Iris pigment epithelial cell (primary cell): ENCODE measurements at places on chromosomes 7 and 10.
A peak's percentile ranks its signal among the peaks of the same experiment; 100 is the strongest.

GRCh38 chr10:94496010-94496409 lies 49.6 kb upstream of the HELLS start:
- DNase-seq = peak; percentile 58

DNA sequence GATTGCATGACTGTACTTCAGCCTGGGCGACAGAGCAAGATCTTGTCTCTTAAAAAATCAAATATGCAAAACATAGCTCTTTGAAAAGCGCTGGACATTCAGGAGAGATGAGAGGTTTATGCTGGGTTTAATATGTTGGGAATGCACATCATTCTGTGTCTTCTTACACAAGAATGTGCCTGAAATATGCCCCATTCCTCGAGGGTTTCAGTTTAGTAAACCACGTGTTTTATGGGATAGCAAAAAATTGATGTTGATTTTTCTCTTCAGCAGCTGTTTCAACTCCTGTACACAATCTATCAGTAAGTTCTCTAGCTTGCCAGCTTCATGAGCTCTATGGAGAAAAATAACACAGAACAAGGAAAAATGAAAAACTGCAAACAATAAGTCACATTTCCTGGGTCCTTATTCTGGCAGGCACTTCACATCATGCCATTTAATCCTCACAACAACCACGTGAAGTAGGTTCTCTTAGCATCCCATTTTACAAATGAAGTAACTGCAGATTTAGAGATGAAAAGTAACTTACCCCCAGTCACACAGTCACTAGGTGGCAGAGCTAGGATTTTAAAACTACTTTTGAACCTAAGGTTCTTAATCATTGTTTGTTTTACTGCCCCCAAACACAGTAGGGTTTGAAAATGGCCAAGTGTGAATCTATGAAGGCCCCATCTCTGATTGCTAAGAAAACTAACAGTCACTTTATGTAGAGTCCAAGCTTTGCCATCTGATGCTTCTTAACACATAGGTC lies 423.6 kb downstream of the PHTF2 start:
- DNase-seq = peak; percentile 14

- peak; percentile 93 for DNase-seq
Measured at GRCh38 chr7:13800694-13801448, 188.6 kb downstream of the ETV1 start.

DNA sequence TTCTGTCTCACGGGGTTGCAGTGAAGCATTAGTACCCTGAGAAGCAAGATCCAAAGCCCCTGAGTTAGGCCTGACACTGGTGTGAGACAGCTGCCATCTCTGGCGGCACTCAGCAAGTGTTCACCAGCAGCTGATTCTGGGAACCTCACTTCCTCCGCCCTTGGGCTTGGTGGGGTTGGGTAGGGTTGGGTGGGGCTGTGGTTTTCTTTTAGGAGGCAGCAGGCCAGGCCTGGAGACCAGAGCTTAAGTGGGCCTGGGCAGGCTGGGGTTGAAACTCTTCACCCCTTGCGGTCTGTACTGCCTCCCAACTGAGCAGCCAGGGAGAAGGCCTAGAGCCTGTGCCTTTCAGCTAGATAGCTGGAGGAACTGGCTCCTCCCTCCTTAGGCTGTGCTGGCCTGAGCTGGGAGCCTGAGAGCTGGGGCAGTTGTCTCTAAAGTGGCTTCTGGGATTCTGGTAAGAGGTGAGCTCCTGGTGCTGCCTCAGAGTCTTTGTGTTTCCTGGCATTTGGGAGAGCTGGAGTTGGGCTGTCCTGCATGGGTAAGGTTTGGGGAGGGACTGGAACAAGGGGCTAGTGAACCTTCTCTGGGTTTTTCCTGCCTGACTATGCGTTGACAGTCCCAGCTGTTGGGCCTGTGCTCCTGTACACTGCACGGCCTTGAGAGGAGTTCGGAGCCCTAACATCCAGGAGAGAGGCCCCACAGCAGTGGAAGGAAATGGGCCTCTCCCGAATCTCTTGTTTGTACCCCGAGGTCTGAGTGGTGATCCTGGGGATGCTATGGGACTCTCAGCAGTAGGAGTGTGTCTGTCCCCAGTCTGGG lies 5.1 kb downstream of the TSPAN14 start:
- DNase-seq = peak; percentile 79

DNA sequence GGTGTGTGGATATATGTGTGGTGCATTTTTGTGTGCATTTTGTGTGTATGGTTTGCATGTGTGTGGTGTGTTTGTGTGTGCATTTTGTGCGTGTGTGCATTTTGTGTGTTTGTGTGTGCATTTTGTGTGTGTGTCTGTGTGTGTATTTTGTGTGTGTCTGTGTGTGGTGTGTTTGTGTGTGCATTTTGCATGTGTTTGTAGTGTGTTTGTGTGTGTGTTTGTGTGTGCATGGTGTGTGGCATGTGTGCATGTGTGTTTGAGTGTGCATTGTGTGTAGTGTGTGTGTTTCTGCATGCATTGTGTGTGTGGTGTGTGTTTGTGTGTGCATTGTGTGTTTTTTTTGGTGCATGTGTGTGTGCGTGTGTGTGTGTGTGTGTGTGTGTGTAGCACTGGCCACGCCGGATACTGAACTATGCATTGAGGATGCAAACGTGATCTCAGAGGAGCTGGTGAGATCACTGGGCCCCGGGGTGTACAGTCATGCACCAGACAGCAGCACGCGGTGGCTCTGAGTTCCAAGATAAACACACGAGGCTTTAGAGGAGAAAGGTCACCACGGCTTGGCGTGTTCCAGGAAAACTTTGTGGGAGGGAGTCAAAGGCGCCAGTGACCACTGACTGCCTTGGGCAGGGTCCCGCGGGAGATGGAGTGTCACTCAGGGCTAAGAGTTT lies 106.6 kb upstream of the SHH start:
- DNase-seq = peak; percentile 93

GRCh38 chr7:139771001-139771956 lies 6.5 kb downstream of the HIPK2 start:
- peak; percentile 97 for DNase-seq
